Epithelial cell of prostate (primary cell): ENCODE measurements at places on chromosomes 13 and 19.

DNA sequence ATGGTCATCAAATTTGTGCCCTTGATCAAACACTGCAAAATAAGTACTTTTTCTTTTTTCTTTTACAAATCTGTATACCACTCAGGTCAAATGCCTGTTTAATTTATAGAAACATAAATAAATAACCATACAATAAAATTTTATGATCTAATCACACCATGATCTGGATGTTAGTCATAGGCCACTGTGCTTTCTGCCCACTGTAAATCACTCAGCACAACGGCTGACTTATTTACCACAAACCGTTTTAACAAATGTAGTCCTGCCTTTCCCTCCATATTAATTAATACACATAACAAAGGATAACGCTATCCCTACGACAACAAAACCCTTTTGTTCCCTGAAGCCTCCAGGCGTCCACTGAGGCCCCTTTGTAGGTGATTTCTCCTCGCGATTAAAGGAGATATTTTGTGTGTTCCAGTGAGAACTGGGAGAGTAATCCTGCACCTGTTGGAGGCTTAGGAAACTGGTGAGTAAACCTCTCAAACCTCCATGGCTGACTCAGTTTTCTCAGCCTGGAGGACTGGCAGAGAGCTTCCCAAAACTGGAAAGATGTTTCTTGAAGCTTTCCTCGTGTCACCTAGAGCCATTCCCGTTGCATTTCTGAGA lies 477.1 kb upstream of the SGCG start:
- DNase-seq = peak; percentile 8

GRCh38 chr13:95620030-95620824 lies 24.3 kb downstream of the DZIP1 start:
- DNase-seq = no peak

DNA sequence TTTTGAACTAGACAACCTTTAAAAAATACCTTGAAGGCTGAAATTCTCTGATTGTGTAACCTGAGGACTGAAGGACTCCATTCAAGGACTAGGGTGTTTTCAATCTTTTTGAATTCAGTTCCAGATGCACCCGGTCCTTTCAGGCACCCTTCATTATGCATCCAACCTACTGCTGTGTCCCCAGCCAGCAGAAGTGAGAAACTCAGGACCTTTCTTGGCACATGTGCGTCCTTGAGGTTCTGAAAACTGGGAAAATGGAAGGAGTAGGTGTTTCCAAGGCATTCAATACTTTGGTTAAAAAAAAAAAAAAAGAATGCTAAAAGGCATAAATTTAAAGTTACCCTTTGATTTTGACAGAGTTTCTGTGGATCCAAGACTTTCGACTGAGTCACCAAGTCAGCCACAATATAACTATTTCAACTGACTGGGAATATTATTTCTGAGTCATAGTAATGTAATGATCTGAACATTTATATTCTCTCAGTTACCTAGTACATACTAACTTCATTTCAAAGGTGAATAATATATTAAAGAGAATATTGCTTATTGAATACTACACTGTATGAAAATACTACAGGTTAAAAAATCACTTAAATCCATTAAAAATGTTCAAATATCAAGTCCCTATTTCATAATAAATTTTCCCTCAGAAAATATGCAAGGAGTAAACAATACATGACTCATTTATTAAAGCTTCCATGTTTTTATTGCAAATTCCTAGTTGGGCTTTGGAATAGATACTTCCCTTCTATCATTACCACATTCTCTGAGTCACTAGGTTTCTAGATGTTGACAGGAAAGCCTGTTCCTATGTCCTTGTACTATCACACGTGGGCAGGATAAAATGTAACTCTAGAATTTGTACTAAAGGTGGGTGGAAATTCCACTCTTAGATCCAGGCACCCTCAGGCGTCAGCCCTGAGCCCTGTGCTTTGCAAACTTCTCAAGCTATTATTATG lies 2.4 kb upstream of the ITGBL1 start:
- peak; percentile 75 for DNase-seq

GRCh38 chr13:52061587-52061986 lies 37.1 kb downstream of the UTP14C start:
- DNase-seq = no peak

GRCh38 chr19:19468424-19469050 lies 46.8 kb downstream of the TSSK6 start:
- DNase-seq = no peak

DNA sequence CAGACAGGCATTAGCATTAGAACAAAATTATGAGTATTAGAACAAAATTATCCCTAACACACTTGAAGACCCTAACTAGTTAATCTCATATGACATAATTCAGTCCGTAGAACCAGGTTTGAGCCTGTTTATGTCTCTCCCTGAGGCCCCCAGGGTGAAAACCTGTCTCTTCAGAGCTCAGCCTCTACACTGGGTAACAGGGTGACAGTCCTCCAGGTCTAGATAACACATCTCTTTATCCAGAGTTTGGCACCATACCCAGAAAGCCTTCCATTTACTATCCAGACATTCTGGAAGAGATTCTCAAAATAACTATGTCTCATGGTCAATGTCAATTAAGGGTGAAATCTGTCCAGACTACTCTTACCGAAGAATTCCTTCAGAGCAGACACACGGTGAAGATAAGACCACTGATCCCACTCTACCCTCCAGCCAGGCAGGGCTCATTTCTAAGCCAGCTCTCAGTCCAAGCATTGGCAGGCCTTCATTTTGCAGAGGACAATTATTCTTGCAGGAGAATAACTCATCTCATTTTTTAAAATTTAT lies 1195.3 kb downstream of the EFNB2 start:
- no peak for DNase-seq

DNA sequence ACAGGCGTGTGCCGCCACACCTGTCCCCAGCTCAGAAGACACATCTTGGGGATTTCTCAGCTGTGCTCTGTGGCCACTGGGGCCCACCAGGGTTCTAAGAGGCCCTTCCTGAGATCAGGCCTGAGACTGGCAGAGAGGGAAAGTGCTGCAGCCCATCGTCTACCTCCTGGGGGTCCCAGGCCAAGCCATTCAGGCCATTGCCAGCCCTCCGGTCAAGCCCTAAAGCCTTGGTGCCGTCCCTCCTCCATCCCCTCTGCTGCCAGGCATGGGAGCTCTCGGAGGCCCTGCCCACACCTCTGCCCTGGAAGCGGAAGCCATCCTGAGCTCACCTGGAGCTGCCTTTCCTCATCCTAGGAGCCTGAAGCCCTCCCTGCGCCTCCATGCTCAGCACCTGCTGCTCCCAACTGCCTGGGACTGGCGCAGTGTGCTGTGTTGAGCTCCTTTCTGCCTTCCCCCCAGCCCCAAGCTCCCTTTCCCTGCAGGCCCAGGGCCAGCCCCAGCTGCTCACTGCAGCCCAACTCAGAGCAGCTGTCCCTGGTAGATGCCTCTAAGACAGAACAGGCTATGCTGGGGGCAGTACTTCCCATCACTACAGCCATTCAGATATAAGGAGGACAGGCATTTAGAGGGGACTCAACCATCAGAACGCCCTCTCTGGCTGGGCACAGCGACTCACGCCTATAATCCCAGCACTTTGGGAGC lies 2.9 kb downstream of the SLC7A9 start:
- DNase-seq = no peak

DNA sequence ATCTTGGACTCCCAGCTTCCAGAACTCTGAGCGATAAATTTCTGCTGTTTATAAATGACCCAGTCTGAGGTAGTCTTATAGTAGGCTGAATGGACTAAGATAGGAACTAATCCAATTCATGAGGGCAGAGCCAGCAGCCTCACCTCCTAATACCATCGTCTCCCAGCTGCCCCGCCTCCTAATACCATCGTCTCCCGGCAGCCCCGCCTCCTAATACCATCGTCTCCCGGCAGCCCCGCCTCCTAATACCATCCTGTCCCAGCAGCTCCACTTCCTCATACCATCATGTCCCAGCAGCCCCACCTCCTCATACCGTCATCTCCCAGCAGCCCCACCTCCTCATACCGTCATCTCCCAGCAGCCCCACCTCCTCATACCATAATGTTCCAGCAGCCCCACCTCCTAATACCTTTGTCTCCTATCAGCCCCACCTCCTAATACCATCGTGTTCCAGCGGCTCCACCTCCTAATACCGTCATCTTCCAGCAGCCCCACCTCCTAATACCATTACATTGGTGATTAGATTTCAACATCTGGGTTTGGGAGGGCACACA lies 2.4 kb upstream of the ARGLU1 start:
- DNase-seq = peak; percentile 66

- DNase-seq = no peak
These were observed 287.0 kb downstream of the DCT start for GRCh38 chr13:94192431-94192975.
